ENCODE measurements at places on chromosomes 13 and 19. TPM values are rescaled to one million over a fixed set of nuclear protein-coding genes. Genes with fewer than 3 reads are reported as not detected.

The NCR1 gene
- 2.5 TPM for total RNA-seq

DNA sequence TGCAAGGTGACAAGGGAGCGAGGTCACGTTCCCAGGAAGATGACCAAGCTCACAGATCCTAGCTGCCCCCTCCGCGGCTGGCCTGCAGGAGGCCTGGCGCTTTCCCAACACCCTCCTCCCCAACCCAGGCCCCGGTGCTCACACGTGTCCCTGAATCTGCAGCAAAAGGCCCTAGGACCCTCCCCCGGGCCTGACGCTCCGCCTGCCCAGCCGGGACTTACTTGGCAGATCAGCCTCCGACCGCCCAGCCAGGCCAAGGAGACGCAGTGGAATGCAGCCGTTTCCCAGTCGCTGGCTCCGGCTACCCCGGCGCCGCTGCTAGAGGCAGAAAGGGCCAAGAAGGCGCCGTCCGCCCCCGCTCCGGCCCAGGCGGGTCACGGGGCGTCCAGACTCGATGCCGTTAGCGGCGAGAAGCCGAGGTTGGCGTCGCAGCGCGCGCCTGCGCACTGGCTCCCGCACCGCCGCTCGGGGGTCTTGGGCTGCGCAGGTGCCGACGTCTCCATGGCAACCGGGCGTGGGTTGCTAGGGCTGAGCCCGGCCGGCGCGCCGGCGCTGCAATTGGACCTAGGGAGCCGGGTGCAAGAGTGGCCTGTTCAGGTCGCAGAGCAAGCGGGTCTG lies at the start of gene PNMA8A:
Gene PNMA8A (minus strand): TSS at position 448 of the 618 bp plus-strand sequence. CDS start 528 bp downstream, outside the sequence.
- H3K4me1 ChIP-seq: peaks cover 12% of the 10 kb centered on the region
- no peak within 1 kb of the TSS for H3K27ac ChIP-seq

The UBE2L5 gene
- total RNA-seq: not detected

The WDR62 gene
- 34.5 TPM for total RNA-seq

- no peak overlapping the region for H3K4me3 ChIP-seq
- no peaks in the 10 kb centered on the region for H3K27me3 ChIP-seq
- H3K36me3 ChIP-seq: peaks cover 3% of the 10 kb centered on the region
Measured at GRCh38 chr19:1961000-1961883, 20.3 kb downstream of the CSNK1G2 start.

DNA sequence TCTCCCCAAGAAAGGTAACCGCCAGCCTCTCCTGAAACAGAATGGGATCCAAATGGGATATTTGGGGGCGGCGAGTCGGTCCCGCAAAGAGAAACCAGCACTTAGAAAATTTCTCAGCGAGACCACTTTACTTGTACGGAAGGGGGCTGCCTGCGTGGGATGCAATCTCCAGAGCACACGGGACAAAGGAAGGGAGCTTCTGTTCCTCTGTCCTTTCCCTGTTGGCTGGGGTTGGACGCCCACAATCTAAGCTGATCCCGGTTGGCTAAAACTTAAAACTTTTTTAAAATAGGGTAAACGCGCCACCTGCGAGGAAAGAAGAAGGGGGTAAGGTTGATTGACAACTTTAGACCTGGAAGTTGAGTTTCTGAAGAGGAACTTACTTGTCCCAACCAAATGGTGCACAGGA lies 826 bp upstream of the BSG start:
- DNase-seq: no peak
- peak overlapping the region; percentile 87 for H3K27ac ChIP-seq
- peaks cover 37% of the 10 kb centered on the region for H3K4me1 ChIP-seq
- peaks cover 4% of the 10 kb centered on the region for H3K36me3 ChIP-seq
- H3K27me3 ChIP-seq: no peaks in the 10 kb centered on the region

DNA sequence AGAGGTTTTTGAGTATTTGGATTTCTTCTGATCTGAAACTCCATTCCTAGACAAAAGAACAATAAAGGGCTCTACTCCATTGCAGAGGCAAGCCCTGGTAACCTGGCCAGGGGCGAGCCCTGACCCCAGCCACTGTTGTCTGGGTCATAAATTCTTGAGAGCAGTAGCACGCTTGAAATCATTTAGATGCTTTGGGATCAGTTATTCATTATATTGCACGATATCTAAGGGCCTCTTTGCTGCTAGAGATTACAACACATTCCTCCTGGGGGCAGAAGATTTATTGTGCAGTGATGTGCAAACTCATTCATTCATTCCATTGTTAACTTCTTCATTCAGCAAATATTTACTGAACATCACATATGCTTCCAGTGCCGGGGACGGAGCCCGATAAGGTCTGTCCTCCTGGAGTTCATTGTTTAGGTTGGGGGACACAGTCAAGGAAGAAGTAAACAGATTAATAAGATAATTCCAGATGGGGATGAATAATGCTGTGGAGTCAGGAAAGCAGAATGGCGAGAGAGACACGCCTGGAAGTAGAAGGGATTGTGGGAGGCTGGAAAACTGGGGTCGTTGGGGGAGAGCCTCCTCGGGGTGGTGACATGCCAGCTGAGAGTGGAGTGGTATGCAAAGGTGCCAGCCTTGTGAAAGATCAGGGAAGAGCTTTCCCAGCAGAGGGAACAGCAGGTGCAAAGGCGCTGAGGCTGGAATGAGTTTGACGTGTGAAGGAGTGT lies 34.9 kb downstream of the SIPA1L3 start:
- DNase-seq: no peak
- H3K4me3 ChIP-seq: no peak overlapping the region
- no peaks in the 10 kb centered on the region for H3K4me1 ChIP-seq
- H3K36me3 ChIP-seq: peaks cover 3% of the 10 kb centered on the region

GRCh38 chr19:47186446-47187334 lies 44.3 kb downstream of the BBC3 start:
- DNase-seq: peak; percentile 86
- H3K4me1 ChIP-seq: peaks cover 73% of the 10 kb centered on the region
- H3K27me3 ChIP-seq: no peaks in the 10 kb centered on the region
- H3K36me3 ChIP-seq: peaks cover 55% of the 10 kb centered on the region
- peak overlapping the region; percentile 88 for H3K27ac ChIP-seq

The SNAPC2 gene
- 18.0 TPM for total RNA-seq
